Activated CD4-positive, alpha-beta T cell treated with anti-CD3 and anti-CD28 coated beads, Interleukin-2, amount 50 U/mL, for 1 hour (primary cell): ENCODE measurements at places on chromosomes 5 and 9.

- DNase-seq = no peak
Observed at GRCh38 chr5:72363166-72363802, 43.1 kb downstream of the PTCD2 start.

DNA sequence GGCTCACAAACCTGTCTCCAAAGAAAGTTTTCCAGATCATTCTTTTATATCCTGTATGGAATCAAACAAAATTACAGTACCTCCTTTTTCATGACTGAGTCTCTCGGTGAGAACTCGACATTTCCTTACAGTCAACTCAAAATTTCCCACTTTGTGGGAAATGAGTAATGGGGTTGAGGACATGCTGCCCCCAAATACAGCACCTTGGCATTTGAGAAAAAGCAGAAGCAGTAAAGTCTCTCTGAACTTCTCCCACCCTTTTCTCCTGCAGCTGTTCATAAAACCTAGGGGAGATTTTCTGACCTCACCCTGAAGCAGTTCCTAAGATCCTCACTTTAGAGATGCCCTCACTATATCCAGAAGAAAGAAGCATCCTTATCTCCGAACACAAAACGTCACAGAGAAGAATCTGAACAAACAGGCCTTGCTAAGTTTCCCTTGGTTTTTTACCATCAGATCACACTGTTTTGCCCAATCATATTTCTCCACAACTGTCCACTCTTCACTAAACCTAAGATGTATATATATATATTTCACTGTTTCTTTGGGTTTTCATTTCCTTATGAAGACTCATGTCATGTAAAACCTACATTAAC, 96.1 kb upstream of the APC start:
- no peak for DNase-seq

DNA sequence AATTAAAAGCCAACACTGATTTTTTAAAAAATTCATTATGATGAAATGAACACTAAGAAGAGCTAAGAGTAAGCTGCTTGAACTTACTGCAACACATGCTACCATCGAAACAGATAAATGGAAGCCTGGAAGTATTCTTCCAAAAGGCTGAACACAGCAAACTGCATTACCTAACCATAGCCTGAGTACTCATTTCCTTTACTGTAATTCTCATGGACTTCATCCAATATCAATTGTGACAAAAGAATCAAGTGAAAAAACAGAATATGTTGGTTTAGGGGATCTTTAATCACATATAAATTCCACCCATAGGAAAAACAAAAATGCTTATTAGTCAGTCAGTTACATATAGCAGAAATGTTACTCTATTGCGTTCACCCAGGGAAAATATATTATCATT, 68.5 kb downstream of the DROSHA start:
- DNase-seq = no peak

GRCh38 chr9:107210775-107211174, 72.3 kb upstream of the RAD23B start:
- DNase-seq = no peak

GRCh38 chr9:22285066-22285465, 161.6 kb upstream of the DMRTA1 start:
- DNase-seq = no peak

- DNase-seq = no peak
Observed at GRCh38 chr5:56105511-56106291, 110.9 kb upstream of the IL6ST start.

- no peak for DNase-seq
Observed at GRCh38 chr5:45262061-45262590, 434.1 kb downstream of the HCN1 start.

DNA sequence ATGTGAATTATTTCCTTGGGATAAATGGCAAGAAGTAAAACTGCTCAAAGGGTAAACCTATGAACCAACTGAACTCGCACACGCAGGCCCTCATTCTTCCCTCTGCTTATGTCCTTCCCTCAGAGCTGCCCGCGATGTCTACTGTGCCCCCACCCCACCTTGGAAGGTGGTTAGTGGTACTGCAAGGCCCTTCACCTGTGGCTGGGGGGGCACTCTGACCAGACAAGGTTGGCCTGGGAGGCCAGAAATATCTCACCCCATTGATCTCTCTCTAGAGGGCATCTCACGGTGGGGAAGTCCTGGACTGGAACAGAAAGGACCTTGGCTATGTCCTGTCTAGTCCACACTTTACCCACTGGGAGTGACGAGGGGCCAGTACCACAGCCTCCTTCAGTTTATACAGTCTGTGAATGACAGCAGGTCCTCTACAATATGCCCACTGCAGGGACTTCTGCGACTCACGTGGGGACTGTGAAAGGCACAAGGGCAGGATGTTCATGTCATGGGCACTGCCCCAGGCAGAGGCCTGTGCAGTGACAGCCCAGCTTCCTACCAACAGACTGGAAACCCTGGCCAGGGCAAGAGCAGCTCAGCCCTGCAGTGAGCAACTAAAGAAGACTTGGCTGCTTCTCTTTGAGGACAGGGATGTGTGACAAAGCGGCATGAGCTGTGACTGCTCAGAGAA, 56.8 kb upstream of the SYNPO start:
- no peak for DNase-seq

DNA sequence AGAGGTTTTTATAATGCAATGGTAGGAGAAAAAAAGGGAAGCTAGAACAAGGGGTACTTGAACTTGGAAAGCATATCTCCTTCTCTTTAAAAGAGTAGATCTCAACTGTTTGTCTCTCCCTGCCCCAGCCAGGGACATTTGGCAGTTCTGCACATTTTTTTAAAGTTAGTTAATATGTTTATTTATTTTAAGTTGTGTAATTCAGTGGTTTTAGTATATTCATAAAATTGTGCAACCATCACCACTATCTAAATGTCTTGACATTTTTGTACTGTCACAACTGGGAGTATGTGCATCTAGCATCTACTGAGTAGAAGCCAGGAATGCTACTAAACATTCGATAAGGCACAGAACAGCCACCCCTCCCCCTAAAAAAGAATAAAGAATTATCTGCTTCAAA, 103.5 kb upstream of the DPYSL3 start:
- no peak for DNase-seq

GRCh38 chr5:63310644-63311043, 651.6 kb downstream of the HTR1A start:
- DNase-seq = no peak

- DNase-seq = no peak
Observed at GRCh38 chr5:181163487-181164075, 16.2 kb downstream of the OR2V2 start.

DNA sequence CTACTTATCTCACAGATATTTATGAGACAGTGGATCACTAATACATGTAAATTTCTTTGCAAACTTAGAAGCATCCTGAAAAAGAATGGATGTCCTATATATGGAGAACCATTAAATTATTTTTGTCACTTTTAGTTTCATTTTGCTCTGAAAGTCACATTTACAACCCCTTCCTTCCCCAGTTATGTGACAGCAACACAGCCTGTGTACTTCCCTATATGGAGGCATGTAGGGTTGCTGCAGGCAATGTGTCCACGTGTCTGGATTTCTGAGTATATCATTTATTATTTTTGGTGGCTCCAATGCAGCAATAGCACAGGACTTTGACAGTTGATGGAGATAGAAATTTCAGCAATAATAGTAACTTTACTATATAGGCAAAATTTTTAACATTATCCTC, 156.4 kb downstream of the ST8SIA4 start:
- DNase-seq = no peak

GRCh38 chr9:99354104-99354503, 132.0 kb downstream of the SEC61B start:
- DNase-seq = no peak

DNA sequence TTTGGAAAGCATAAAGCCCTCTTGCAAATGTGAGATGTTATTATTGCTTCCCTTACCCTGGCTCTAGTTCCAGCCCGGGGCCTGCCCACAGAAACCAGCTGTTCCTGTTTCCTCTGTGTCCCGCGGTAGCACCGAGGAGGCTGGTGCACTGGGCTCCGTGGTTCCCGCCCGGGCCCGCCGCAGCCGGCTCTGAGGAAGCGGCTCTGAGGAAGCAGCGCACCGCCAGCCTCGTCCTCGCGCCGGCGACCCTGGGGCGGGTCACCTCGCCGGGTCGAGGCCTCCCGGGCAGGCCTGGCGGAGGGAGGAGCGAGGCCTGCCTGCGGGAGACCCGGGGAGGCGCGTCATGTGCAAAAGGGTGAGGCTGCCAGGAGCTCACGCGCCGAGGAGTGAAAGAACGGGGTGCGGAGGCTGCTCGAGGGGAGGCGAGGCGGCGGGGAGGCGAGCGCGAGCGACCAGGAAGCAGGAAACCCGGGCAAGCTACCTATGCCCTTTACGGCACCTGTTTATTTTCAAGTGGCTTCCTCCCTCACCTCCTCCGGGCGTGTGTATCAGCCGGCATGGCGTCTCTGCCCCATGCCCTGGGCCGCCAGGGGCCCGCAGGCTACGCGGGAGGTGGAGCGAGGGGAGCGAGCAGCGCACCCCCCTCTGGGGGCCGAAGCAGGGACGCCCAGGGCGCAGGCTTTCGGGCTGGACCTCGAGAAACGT, 61.3 kb upstream of the MEGF10 start:
- DNase-seq = peak; percentile 37

GRCh38 chr5:14505310-14506139, 76.1 kb upstream of the OTULINL start:
- DNase-seq = no peak

DNA sequence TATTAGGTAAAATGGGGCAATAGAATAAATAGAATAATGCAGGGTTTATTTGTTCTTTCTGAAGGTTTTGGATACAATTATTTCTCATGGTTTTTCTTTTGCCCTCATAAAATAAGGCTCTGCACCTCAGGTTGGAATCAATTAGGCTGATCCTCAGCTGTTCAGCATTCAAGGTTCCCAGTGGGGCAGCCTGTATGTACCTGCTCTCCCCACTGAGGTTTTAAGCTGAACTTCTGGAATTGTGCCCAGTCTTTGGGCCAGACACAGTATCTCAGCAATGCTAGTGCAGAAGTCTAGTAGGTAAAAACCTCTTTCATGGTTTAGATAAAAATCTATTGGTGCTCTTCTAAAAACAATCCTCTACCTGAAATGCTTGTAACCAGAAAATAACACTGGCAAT, 98.0 kb downstream of the EDIL3 start:
- DNase-seq = no peak

DNA sequence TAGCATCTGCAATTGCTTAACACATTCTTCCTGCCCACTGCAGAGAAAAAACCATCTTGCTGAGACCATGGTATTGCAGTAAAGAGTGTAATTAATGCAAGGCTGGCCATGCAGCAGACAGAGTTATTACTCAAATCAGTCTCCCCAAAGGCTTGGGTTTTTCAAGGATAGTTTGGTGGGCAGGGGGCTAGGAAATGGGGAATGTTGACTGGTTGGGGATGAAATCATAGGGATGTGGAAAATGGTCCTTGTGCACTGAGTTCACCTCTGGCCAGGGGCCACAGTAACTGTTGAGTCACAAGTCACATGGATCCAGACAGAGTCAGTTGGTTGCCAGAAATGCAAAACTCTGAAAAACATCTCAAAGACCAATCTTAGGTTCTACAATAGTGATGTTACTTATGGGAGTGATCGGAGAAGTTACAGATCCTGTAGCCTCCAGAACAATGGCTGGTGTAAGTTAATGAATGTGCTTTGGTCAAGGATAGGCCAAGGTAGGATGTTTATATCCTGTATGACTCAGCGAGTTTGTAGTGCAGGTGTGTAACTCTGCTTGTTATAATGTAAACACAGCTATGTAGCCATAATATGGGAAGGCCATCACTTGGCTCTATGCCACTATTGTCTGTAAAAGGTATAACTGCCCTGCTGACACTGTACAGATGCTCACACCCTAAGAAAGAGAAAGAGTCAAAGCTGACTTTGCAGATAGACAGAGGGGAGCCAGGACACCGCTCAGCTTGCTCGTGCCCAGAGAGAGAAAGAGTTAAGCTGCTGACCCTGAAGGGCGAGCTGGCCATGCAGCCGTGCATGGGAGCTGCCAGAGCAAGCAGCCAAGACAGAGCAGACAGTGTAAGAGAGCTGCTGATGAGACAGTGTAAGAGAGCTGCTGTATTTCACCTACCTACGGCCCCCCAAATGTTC, 27.2 kb downstream of the C9orf152 start:
- DNase-seq = no peak

DNA sequence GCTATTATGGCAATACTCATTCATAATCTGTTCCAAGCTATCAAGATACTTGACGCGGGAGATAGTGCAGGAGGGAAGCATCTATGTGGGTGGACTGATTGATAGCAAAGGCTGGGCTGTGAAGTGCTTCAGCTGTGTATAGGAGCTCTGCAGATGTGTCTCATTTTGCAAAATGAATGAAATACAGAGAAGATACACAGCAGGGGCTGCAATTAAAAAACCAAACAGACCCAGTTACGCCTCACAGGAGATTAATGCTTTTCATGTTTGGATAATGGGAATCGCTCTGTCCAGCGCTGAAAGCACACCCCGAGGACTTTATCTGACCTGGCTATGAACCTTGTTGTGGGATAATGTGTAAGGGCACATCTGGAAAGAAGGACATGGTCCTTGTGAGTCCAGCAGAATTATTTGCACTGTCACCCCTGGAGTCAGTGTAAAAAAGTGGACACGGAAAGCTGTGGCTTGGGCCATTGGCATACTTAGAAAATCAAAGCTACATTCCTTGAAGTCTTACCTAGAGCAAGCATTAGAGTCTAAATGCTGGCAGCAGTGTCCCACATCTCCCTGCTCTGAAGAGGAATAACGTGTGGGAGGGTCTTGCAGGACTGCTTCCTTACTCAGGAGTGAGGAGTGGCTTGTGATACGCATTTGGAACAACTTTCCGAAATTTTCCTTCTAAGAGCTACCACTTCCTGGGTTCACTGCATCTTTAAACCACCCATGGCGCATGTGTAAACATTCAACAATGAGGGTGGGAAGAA, 2.6 kb downstream of the SH3RF2 start:
- DNase-seq = no peak

DNA sequence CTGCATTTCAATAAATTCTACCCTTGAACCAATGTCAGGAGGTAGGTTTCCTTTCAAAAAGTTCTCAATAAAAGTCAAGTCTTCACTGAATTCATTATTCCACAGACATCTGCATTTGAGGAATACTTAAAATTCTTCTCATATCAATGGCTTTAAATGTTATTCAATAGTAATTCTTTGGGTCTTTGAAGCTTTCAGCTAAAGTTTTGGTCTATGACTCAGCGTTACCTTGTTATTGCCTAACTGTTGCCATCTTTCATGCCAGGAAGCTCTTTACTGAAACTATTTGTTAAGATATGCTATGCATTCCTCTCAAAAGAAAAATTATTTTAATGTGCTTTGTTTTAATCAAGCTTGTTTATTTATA, 170.5 kb downstream of the NNT start:
- DNase-seq = no peak

DNA sequence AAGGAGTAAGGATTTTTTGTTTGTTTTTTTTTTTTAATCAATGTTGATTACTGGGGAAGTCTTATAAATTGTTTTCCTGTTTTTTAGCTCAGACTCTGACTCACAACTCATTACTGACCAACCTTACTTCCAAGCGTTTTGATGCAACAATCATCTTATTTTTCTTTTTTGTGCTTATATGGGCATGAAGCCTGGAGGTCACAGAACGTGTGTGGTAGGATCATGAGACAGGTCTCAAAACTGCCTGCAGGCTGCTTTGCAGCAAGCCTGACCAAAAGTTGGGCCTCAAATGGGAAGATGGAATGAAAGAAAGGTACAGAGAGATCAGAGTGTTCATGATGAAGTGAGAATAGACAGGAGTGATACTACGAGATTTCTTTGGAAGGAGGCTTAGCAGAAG, 38.5 kb downstream of the SNCAIP start:
- DNase-seq = no peak

- DNase-seq = no peak
Observed at GRCh38 chr9:129513282-129513681, 107.6 kb downstream of the C9orf50 start.
